ENCODE measurements at places on chromosomes 3 and 15.

DNA sequence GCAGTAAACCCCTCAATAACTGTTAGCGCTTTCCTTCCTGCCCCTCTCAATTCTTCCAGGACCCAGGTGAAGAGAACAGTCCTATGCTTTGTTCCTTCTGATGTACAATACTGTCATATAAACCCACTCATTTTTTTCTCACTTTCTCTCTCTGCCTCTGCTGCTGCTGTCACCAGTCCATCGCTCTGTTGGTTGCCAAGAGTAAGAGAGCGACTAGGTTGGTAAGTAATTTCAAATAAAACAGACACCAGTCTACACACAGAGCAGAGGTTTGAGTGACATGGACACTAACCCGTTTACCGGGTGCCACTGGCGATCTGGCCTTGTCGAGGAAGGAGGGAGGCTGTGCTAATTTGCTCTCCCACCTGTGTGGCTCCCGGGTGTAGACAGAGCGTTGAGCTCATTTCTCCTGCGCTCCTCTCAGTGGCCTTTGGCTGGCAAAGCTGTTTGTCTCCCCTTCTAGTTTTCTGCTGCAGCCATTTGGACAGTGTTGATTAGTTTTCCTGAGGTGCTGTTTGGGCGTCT lies 215.4 kb downstream of the THSD4 start:
- DNase-seq: no peak

DNA sequence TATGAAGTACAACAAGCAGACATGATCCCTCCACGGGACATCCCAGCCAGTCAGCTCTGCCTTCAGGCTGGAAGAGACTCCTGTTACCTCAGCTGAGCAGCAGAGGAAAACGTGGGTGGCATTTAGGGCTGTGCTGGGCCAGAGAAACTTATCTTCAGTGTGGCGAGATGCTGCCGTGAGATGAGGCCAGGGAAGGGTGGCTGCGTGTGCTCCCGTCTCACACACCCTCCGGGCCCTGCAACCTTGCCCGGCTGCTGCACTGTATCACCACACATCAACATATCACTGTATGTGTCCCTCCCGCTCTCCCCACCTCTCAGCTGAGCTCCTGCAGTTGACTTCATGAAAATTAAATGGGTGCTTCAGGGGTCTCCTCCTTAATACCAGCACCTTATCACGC lies 23.4 kb downstream of the BMF start:
- no peak for DNase-seq

GRCh38 chr15:45458746-45459403 lies 63.7 kb downstream of the SLC30A4 start:
- DNase-seq: peak; percentile 80

DNA sequence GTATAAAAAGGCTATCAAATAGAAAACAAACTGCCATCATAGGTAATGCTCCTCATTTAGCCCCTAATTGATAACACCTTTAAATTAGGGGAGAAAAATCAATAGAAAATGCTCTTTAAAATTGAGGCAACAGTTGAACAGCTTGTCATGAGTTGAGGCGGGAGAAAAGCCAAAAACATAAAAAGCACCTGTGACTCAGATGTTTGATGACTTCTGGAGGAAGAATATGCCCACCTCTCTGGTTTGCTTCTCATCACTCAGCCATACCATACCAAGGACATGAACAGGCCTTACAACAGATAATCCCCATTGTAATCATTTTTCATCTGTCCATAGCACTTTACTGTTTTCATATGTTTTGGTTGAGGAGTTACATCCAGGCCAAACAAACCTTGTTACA lies 246.0 kb downstream of the MYRIP start:
- no peak for DNase-seq

DNA sequence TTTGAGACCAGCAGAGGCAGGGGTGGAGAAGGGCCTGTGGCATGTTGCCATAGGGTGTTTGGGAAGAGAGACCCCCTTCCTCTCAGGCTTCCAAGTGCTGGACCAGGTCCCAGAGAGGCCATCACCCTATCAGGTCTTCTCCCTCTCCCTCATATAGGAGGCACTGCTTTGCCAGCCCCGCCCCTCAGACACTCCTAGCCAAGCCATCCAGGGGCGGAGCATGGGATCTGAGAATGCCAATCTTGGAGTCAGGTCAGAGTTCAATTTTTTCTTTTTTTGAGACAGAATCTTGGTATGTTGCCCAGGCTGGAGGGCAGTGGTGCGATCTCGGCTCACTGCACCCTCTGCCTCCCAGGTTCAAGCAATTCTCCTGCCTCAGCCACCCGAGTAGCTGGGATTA lies 32.7 kb downstream of the CRABP1 start:
- DNase-seq: no peak

DNA sequence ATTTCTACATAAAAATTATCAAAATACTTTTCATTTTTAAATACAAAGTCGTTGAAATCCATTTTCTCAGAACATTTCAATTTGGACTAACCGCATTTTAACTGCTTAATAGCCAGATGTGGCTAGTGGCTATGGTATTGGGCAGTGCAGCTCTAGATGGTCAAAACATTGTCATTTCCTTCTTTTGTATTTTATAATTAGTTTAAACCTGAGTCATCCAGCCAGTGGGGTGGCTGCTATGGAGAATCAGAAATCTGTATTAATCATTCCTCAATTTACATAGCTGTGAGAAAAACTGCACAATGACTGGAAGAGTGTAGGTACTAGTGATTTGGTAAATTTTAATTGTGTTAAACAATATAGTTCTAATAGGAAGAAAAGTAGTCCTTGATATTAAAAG lies 245.3 kb downstream of the PDZRN3 start:
- DNase-seq: no peak

DNA sequence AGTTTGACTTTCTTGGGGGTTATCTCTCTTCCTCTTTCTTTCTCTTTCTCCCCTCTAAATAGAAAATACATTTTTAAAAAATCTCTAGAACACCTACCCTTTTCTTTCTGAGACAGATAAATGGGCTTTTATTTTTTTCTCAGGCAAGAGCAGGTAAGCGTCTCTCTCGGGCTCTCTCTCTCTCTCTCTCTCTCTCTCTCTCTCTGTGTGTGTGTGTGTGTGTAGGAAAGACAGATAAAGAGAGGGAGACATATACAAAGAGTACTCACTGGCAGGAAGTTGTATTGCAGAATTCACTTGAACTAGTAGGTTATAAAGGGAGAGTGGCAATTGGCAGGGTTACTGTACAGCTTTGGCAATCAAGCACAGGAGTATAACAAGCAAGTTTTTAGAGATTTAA lies 118.1 kb upstream of the LSAMP start:
- DNase-seq: no peak

All from stimulated activated CD4-positive, alpha-beta T cell treated with anti-CD3 and anti-CD28 coated beads, Interleukin-4, amount 100 ng/mL, for 48 hours (primary cell).